ENCODE measurements at places on chromosomes 6 and 20. TPM values are rescaled to one million over a fixed set of nuclear protein-coding genes. Genes with fewer than 3 reads are reported as not detected.

GRCh38 chr20:11502061-11502460, 415.6 kb upstream of the BTBD3 start:
- no peak for DNase-seq

DNA sequence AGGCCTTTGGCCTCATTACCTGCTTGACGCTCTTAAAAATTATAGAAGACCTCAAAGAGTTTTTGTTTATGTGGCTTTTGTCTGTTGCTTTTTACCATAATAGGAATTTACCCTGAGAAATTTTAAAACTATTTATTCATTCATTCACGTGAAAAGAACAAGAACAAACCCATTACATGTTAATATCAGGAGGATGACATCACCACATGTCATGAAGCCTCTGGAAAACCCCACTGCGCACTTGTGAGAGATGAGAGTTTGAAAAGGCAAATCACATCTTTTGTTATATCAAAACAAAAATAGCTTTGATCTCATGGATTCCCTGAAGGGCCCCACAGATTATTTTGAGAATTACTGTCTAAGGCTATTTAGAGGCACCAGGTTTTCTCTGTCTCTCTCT, 61.3 kb upstream of the EYA2 start:
- no peak for DNase-seq

DNA sequence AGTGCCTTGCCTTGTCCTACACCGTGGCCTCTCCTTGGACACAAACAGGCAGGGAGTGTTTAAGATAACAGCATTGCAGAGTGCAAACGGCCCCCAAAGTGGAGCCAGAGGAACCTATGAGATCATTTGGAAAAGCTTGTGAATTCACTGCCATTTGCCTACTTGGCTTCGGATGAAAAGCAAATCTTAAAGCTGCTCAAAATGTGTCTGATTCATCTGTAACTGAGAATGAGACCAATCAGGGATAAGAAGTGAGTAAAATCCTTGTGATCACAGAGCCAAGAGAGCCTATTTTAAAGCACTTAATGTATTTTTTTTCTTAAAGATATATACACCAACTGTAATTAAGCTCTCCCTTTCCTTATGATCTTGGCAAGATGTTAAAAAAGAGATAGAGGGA, 65.7 kb upstream of the BACH2 start:
- DNase-seq = no peak

- DNase-seq = peak; percentile 22
Observed at GRCh38 chr6:170208651-170209353, 82.1 kb downstream of the DLL1 start.

GRCh38 chr6:2103765-2104523, 141.5 kb downstream of the GMDS start:
- DNase-seq = peak; percentile 60

DNA sequence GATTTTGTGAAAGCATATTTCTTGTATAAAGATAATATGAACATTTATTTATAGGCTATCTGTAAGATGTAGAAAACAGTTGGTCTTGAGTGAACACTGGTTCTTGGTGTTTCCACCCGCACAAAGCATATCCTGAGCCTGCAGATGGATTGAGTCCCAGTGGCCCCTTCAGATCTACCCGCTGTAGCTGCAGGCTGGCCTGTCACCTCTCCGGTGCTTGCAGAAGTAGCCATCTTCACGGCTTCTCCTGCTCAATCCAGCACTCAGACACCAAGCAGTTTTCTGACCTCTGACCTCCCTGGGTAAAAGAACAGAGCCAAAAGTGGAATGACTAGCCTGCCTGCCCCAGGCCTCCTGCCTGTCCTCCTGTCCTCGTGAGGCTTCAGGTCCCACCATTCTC, 22.7 kb downstream of the LYRM2 start:
- no peak for DNase-seq

DNA sequence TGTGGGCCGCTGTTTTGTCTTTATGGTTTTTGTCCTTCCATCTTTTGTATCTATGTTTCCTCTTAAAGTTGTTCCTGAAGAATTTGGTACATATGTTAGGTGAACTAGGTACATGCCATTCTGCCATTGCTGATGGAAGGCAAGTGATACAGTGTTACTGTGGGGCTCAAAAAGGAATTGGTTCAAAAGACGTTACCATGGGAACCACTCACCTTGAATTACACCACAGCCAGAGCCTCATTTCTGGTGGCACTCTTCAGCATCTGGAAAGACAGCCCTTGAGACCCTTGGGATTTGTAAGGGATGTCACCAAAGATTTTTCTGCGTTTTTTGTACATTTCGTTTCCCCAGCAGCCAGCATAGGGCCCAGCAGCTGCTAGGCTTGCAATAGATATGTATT, 31.9 kb downstream of the TMEM181 start:
- DNase-seq = no peak

DNA sequence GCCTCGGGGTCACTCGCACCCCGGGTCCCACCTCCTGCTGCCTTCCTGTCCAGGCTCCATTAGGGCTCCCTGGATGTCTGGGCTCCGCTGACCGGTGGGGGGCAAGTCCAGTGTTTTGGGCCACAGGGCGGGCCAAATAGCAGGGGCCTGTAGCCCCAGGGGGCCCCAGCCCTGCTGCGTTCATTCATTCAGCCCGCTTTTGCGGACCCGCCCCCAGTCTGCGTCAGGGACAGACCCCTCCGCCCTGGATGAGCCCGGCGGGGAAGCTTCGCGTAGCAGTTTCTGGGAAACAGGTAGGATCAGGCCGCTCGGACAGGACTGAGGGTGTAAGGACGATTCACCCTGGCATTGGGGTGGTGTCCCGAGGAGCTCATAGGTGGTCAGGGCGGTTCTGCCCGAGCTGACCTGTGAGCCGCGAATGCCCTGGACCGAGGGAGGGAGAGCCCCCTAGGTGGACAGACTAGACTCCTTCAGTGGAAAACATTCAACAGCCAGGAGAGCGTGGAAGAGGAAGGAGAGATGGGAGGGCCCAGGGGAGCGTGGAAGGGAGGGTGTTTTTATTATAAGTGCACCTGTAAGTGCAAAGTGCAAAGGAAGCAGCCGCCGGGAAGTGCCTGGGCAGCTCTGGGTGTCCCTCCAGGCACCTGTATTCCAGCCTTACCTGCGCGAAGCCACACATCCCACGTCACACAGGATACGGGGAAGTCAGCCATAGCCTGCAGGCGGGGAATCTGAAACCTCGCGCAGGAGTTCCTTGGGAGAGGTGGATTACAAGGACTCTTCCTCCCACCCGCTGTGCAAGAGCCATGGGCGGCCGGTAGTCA, 662 bp downstream of the ENTPD6 start:
- DNase-seq = no peak

- no peak for DNase-seq
Observed at GRCh38 chr6:117538615-117539014, 56.1 kb downstream of the DCBLD1 start.

- DNase-seq = no peak
Observed at GRCh38 chr6:70315079-70315751, 12.3 kb upstream of the COL9A1 start.

DNA sequence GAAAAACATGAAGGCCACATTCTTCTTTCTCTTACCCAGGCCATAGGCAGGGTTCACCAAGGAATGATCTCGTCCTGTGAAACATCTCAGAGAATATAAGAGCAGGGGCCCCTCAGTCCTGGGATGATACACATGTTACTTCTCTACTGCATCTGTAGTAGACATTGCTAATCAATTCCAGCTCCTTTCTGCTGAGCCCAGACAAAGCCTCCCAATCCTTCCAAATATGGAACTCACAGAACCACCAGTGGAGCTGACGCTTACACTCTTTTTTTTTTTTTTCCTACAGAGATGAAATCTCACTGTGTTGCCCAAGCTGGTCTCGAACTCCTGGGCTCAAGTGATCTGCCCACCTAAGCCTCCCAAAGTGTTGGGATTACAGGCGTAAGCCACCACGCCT, 9.1 kb downstream of the SNTA1 start:
- DNase-seq = no peak

GRCh38 chr20:49496553-49497397, 14.3 kb upstream of the KCNB1 start:
- no peak for DNase-seq

- peak; percentile 69 for DNase-seq
Observed at GRCh38 chr20:34703424-34704176, 544 bp upstream of the TP53INP2 start.

DNA sequence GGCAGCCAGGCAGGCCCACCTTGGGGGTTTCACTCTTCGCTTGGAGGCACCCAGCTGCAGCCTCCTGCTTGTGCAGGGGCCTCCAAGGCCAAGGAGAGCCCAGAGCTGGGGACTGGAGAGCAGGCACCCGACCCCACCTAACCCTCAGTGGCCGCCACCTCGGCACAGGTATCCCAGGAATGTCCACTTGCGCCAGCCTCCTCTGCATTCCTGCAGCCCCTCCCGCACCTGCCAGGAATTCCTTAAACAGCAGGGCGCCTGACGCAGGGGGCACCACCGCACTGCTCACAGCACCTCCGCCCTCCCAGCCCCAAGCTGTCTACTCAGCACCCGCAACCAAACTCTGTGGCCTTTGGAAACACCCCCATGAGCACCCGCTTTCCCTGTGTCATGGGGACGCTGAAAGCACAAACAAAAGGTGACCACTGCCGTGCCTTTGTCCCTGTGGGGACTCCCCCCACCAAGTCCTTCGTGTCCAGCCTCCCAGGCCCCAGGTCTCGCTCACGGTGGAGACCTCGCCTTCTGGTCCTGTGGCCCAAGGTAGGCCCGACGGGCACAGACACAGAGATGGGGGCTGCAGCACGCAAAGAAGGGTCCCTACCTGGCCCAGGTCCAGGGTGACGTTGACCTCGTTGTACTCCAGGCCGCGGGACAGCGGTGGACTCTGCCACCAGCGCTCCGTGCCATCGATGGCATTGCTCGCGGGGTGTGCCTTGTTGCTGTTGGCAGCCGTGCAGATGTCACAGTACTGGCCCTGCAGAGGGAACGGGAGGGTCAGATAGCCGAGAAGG, 5.1 kb downstream of the LAMA5 start:
- peak; percentile 77 for DNase-seq

DNA sequence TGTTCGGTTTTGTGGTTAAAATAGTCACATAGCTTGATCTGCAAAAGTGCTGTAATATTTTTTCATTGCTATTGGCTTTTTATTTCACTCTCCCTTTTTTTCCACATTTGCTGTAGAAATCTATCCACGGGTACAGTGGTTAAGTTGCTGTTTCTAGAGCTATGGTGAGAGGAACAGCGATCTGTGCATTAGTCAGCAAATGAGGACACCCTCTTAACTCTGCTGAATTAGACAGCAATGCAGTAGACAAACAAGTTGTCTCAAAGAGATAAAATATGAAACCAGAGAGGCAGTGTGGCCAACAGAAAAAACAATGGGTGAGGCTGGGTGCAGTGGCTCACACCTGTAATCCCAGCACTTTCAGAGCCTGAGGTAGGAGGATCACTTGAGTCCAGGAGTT, 17.6 kb upstream of the SYNJ2 start:
- DNase-seq = no peak

DNA sequence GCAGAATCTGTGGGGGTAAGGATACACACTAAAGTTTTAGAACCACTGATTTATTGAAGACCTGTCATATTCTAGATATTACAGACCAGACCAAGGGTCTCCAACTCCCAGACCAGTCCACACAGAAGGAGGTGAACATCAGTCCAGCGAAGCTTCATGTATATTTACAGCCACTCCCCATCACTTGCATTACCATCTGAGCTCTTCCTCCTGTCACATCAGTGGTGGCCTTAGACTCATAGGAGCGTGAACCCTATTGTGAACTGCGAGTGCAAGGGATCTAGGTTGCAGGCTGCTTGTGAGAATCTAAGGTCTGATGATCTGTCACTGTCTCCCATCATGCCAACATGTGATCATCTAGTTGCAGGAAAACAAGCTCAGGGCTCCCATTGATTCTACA, 5.0 kb upstream of the BCLAF1 start:
- DNase-seq = no peak

DNA sequence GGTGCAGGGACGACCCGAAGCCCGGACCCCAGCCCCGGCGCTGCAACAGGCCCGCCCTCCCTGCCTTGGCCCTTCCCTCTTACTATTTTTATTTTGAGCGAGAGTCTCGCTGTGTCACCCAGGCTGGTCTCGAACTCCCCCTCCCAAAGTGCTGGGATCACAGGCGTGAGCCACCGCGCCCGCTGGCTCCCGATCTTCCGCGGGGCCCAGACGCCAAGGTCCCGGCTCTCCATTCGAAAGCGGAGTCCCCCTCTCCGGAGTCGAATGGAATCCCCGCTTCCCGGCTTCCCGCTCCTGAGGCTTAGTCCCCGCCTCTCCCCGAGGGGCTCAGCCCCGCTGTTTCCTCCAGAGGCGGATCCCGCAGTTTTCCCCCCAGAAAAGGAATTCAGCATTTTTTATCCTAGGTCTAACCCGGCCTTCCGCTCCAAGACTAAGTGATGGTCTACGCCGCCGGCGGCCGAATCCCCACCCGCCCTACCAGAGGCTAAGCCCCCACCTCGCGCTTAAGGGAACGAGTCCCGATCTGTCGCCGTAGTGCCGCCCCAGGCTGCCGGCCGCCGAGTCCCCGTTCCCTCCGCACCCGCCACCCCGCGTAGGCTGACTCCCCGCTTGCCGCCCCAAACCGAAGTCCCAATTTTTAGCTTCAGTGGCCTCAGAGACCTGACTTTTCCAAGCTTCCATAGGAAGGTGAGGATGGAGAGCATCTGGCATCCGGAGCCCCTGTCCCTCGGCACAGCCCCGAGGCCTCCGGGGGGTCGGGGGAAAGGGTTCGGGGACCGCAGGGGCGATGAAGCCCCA, 11.5 kb upstream of the TMC2 start:
- DNase-seq = peak; percentile 83

- peak; percentile 78 for DNase-seq
Observed at GRCh38 chr6:27145731-27146455, 101.6 kb upstream of the PRSS16 start.

- no peak for DNase-seq
Observed at GRCh38 chr6:148998704-148999103, 251.9 kb downstream of the UST start.

- DNase-seq = no peak
Observed at GRCh38 chr20:33927724-33928123, 66.0 kb upstream of the RALY start.

DNA sequence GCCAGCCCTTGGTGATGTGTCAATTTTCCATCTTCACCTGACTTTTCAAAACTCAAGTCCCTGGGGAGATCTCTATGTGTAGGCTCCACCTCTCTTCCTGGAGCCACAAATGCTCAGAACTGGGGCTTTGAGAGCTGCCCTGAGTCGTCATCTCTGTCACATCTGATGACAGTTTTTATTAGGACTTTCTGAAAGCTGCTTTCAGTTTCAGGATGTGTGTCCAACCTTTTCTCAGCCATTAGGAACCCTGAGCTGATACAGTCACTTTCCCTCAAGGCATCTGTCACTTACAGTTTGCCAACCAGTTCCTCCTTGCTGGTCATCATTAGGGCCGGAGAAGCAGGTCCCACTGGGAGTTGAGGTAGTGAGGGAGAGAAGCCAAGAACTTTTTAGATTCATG, 365.9 kb upstream of the CHD6 start:
- DNase-seq = no peak

GRCh38 chr20:54103762-54104600, 33.6 kb upstream of the BCAS1 start:
- DNase-seq = no peak

The MTO1 gene
- total RNA-seq = 26.6 TPM

The SGK1 gene
- total RNA-seq = 28.1 TPM

The THBS2 gene
- total RNA-seq = 10.6 TPM

The MRPL14 gene
- total RNA-seq = 41.7 TPM

The ZC3H12D gene
- total RNA-seq = 0.51 TPM

The MUC21 gene
- total RNA-seq = not detected

The OR2H1 gene
- not detected for total RNA-seq

The COL19A1 gene
- total RNA-seq = 1.2 TPM

The EPHA7 gene
- total RNA-seq = 1.3 TPM

The OPN5 gene
- total RNA-seq = not detected

The FAXC gene
- not detected for total RNA-seq

The C20orf144 gene
- not detected for total RNA-seq

The PKIG gene
- total RNA-seq = 206 TPM

The SNAP25 gene
- not detected for total RNA-seq

The NHSL1 gene
- total RNA-seq = 56.6 TPM

All from Right ventricle myocardium inferior (tissue), 1 donor.